ENCODE measurements at places on chromosomes 7 and 10.

GRCh38 chr10:70331486-70332268 is 47.9 kb upstream of the NPFFR1 start:
- DNase-seq = no peak

GRCh38 chr7:116731023-116731395 is 59.0 kb downstream of the MET start:
- no peak for DNase-seq

GRCh38 chr10:100808876-100809275 is 63.5 kb downstream of the PAX2 start:
- no peak for DNase-seq

- DNase-seq = no peak
Observed at GRCh38 chr7:150648353-150649079, 16.3 kb upstream of the GIMAP6 start.

GRCh38 chr7:10767771-10768170 is 205.9 kb upstream of the PHF14 start:
- no peak for DNase-seq

- no peak for DNase-seq
Observed at GRCh38 chr7:1242256-1242605, 9.6 kb downstream of the UNCX start.

DNA sequence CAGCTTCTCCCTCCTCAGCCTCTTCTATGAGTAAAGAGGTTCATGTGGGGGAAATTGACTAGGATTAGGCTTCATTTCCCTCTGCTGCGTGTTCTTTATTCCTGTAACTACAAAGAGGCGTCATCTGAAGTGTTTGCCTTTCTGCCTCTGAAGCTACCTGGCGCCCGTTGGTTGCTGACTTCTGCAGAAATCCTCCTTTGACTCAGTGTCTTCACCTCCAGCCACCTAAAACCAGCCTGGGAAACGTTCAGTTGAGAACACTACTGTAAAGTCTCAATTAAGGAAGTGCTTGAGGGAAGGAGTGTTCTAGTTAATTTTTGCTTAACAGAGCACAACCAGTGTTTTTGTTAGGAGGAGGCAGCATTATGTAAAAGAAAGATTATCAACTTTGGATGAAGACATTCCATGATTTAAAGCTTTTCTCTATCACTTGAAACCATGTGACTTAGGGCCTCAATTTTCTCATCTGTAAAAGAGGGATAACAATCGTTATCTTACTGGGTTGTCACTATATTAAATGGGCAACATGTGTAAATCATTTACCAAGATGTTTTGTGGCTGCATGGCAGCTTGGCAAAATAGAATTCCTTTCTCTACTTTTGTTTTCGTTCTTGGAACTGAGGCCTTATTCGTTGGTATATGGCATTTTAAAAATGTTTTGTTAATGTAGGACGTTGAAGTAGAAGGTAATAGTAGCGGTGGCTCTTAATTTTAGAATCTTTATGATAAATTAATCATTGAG is 642.9 kb downstream of the SDK1 start:
- DNase-seq = no peak

- no peak for DNase-seq
Observed at GRCh38 chr10:118808601-118809356, 54.0 kb upstream of the CACUL1 start.

DNA sequence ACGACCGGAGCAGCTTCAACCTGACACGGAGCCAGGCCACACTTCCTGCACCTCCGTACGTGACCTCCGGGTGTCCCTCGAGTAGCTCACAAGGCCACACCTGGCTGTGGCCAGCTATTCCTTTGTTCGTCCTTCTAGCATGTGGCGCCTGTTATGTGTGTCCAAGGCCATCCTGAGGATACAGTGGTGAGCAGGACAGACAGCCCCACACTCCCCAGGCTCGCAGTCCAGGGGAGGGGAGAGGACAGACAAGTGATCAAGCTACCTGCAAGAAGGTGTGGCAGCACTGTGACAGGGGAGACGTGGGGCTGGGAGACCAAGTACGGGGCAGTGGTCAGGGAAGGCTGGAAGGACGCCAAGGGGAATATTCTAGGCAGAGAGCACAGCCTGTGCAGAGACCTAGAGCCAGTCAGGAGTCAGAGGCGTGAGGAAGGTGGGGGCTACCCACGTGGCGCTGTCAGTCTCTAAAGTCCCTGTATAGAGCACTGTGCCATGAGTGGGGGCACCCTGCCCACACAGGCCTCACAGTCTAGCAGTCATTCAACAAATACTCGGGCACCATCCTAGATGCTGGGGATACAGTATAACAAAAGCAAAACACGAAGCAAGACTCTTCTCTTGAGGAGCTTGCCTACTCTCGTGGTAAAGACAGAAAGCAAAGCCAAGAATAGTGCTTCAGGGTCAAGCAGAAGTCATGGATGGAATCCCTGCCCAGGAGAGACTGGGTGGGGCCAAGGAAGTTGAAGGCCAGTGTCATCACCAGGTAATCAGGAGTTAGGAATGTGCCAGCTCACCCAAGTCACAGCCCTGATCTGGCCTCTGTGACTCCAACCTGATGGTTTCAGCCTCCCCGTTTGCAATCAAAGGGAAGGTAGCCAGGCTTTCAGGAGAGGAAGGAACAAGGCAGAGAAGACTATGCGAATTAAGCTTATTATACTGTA is 58.6 kb downstream of the PROSER2 start:
- no peak for DNase-seq

GRCh38 chr10:4599471-4599870 is 226.5 kb upstream of the AKR1E2 start:
- DNase-seq = no peak

DNA sequence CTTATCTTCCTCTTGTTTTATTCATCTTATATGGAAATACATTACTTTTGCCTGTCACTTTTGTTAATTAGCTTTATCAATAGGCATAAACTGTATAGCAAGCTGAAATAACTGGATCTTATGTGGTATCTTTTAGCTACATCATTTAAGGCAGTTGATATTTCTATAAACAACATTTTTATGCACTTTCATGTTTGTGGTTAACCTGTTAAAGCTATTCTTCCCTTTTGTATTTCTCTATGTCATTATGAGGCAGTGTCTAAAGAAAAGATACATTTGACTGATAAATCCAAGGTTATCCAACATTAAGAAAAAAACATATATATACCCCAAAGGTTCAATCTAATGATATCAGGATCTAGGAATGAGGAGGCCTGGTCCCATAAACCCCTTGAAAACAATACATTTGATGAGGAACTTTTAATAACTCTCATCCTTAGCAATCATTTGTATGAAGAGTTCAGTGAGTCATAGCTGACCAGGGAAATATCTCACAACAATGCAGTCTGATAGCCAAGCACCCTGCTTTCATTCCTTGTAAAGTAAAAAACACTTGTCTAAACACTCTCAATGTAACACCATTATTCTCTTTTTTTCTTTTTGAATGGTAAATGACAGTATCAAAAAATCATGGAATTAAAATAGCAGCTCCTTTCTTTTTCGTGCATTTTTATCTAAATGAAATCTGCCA is 300.9 kb downstream of the NEBL start:
- DNase-seq = no peak

DNA sequence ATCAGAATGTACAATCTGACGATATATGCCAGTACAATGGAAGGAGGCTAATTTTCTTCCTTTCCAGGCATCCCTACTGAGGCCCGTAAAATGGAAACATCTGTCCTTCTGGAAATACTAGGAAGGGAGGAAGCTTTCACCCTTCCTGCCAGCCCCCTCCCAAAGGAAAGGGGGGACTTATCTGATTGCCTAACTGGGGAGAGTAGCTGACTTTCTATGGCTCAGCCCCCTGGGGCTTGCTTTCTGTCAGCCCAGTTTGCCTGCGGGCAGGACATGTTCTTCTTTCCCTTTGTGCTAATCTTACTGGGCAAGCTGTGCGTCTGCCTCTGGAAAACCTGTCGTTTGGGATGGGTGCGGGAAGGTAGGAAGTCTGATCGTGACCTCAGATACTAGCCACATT is 508.9 kb downstream of the SUGCT start:
- no peak for DNase-seq

DNA sequence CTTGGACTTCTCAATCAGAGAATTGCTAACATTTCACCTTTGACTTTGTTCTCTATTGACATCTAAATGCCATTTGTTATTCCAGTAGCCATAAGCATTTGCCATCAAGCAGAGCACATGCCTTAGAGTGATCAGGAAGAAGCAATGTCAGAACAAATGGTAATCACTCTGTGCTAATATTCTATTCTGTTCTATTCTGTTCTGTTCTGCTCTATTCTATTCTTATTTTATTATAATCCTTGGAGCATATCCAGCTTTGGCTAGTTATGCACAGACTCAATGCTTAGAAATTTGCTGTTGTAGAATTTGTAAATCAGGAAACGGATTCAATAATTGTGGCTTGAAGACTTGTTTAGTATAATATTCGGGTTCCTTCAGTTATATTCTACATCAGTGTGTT is 175.4 kb downstream of the EXOC4 start:
- no peak for DNase-seq

GRCh38 chr10:127910464-127910770 is 3.5 kb downstream of the PTPRE start:
- DNase-seq = no peak

DNA sequence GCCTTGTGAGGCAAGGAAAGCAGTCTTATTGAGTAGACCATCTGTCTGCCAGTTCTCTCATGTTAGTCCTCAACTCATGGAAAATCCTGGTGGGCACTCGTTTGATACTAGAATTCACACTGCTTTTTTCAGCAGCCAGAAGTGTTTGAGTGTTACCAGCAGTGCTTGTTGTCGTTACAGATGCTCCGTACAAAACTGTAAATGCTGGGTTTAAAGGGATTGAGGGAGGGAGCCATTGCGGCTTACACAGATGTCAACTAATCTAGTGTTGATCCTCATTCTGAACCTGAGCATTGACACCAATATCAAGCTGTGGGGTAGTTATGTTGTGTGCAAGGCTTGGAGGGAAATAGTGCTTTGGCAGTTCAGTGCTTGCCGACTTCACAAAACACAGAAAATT is 348.6 kb downstream of the AUTS2 start:
- DNase-seq = no peak

DNA sequence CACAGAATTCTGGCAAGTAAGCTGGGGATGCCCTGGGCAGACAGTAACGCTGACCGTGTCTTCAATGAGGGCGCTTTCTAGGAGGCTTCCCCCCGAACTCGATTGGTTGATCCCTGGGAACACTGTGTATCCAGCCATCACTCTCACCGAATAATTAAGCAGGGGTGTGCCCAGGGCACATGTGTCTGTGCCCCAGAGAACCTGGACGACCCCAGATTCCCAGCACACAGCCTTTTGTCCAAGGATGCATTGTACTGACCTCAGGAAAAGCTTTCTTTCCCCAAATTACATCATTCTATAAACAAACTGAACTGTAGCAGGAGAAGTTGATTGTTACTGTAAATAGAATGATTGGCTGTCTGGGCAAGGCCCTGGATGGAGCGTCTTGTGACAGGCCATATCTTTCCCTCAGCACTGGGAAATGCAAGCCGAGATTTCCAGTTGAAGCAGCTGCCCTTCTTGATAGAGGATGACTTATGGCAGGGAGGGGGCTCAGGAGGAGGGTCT is 6.6 kb upstream of the DEPP1 start:
- DNase-seq = no peak

GRCh38 chr7:92613214-92613613 is 23.0 kb upstream of the FAM133B start:
- no peak for DNase-seq

DNA sequence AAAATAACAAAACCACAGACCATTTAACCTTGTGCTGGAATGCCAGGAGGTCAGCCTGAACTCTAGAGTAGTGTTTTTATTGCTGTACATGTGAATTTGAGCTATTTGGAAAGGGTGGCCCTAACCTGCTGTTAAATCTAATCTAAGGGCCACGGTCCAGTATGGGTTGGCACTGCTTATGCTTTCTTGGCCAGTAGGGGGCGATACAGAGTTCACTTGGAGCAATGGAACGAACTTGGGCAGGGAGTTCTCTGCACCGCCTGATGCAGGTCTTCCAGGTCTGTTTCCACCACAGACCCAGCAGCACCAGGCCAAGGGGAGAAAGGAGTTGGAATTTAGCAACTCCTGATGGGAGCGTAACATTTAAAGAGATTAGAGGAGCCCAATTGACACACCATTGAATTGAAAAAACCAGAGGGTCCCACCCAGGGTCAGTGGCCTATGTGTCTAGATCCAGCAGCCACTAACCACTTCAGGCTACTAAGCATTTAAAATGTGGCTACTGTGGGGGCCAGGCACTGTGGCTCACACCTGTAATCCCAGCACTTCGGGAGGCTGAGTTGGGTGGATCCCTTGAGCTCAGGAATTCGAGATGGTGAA is 75.7 kb upstream of the EFCAB10 start:
- DNase-seq = no peak
